Right hindlimb (tissue), 1 donor: ENCODE measurements at places on chromosomes 3 and 15.

- DNase-seq: no peak
These were observed 173.8 kb upstream of the THBS1 start for GRCh38 chr15:39407116-39407515.

GRCh38 chr3:129992781-129993180 lies 18.3 kb downstream of the TRH start:
- DNase-seq: no peak

- peak; percentile 14 for DNase-seq
These were observed 878 bp upstream of the TLR9 start for GRCh38 chr3:52226229-52226817.

- no peak for DNase-seq
These were observed 444.7 kb upstream of the RBMS3 start for GRCh38 chr3:28836199-28836598.
